Germinal center (tissue), 1 donor: ENCODE measurements at places on chromosomes 3 and 15.
A peak's percentile ranks its signal among the peaks of the same experiment; 100 is the strongest.

- DNase-seq: no peak
Measured at GRCh38 chr3:126124896-126125295, 41.0 kb upstream of the SLC41A3 start.

- no peak for DNase-seq
Measured at GRCh38 chr3:65479990-65480389, 558.7 kb downstream of the MAGI1 start.

- peak; percentile 34 for DNase-seq
Measured at GRCh38 chr3:18559331-18559842, 134.2 kb upstream of the SATB1 start.

GRCh38 chr3:12159227-12159601, 502 bp upstream of the TIMP4 start:
- DNase-seq: no peak

DNA sequence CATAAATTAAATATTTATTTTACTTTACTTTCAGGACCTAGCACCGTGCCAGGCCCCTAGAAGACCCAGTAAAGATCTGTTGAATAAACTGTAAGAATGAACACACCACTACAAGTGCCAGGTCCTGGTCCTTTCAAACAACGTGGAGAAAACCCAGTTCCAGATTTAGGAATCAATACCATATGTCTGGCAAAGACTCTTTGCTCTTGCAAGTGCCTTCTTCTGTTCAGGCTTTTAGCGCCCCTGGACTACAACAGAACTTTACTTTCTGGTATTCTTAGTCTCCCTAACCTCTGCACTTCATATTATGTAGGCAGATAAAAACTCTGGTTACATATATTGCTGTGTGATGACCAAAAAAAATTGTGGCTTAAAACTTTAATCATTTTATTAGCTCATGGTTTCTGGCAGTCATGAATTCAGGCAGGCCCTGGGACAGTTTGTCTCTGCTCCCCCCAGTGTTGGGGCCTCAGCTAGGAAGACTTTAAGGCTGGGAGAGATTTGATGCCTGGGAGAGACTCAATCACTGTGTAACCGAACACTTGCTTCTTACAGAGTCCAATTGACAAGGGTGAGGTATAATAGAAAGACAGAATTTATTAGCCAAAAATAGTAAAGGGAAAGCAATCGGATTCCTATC, 2.9 kb upstream of the PSMA4 start:
- no peak for DNase-seq

- DNase-seq: peak; percentile 48
Measured at GRCh38 chr15:74302821-74303359, 64.6 kb downstream of the CYP11A1 start.

DNA sequence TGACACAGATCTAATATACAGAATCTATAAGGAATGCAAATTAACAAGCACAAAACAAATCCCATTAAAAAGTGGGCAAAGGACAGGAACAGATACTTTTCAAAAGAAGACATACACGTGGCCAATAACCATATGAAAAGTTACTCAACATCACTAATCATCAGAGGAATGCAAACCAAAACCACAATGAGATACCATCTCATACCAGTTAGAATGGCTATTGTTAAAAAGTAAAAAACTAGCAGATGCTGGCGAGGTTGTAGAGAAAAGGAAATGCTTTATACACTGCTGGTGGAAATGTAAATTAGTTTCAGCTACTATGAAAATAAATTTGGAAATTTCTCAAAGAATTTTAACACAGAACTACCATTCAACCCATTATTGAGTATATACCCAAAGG, 50.7 kb downstream of the ADAMTS17 start:
- no peak for DNase-seq

DNA sequence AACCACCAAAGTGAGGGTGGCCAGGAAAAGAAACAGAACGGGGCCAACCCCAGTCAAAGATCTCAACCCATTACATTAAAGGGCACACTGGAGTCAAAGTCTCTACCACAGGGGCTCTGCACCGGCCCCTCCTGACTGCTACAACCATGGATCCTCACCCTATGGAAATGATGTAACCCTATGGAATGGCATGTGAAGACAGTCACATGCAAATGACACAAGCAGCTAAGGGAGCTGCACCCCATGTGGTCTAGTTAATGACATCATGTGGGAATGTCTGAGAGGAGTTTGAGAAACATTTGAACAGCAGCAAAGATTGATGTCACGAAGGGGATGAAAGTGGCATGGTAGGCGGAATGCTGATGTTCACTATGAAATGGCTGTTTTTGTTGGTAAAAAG, 298.2 kb upstream of the SLCO3A1 start:
- no peak for DNase-seq

DNA sequence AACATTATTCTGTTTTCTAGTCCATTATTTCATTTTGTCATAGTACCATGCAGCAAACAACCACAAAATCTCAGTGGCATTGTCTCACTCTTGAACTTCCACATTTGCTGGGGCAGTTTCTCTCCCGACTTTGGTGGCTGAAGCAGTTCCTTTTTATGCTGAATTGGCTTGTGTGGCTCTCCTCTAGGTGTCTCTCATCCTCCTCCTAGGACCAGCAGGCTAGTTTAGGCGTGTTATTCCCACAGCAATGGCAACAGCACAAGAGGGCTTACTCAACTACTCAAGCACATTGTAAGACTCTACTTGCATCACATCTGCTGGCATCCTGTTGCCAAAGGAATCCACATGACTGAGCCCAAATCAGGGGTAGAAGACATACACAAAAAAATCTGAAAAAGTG, 201.8 kb upstream of the KCNH8 start:
- no peak for DNase-seq

DNA sequence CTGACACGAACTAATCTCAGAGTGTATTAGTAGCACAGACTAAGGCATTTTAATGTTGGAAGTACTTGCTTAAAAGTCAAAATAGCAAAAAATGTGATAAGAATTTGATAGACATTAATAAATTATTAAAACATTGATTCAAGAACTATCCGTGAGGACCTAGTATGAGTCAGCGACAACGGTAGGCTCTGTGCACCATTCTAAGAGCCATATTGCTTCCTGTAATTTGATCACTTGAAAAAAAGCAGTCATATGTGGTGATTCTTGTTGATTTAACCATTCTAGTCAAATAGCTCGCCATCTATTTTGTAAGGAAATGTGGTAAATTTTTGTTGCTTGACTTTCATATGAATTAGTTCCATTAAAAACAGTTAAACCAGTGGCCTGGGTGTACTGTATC, 534.9 kb upstream of the ARRDC4 start:
- DNase-seq: no peak

DNA sequence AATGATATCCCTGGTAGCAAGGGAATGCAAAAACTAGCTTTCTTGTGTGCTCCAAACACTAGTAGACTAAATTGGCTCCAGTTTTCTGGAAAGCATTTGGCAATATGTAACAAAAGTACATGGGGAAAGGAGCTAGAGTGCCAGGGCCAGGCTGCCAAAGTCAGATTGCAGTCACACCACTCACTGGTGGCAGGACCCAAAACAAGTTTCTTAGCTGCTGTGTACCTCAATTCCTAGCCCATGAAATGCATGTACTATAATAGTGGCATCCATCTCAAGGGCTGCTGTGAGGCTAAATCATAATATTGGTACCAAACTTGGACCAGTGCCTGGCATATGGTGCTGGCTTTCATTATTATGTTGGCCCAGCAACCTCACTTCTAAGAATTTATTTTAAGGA, 49.3 kb downstream of the CLDN18 start:
- no peak for DNase-seq

DNA sequence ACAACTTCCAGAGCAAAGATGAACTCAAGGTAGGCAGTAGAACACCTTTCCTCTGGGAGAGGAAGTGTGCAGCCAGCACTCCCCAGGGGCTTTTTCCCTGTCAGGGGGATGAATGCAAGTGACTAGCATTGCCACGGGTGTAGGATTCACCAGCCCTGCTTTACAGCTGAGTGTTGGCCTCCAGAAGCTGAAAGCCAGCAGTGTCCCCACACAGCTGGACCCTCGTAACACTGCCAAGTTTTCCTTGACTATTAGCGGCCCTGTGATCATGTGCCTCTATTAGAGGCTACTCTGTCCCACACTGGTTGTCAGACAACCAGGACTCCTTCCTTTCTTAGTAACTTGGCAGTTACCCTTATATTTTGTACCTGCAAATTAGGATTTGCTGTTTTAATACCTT, 104.9 kb upstream of the MANF start:
- no peak for DNase-seq

GRCh38 chr15:68488966-68489365, 57.0 kb upstream of the ITGA11 start:
- no peak for DNase-seq

- no peak for DNase-seq
Measured at GRCh38 chr3:194399166-194399565, at the start of gene GP5. TSS of gene GP5 (minus strand) at chr3:194399266. CDS start at chr3:194398282, 984 bp downstream.

GRCh38 chr3:53754325-53754724, 91.9 kb downstream of the CHDH start:
- DNase-seq: no peak

GRCh38 chr3:135197246-135197645, 402.2 kb downstream of the EPHB1 start:
- DNase-seq: no peak

DNA sequence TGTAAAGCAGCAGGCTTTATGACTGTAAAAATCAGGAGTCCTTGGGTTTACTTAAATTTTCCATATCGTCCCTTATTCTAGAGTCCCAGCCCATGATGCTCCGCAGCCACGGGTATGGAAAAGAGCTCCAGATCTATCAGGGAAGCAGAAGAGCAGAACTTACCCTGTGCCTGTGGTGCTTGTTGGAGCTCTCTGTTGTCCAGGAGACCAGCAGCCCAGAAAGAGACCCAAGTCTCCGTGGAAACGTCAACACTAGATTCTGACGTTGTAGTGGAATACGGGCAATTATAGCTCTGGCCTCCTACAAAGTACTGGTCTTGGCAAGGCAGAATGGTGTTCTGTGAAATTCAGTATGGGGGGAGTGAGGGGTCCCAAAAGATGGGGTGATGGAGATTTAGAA, 2.0 kb downstream of the GMNC start:
- no peak for DNase-seq

GRCh38 chr3:50168388-50168787, 13.3 kb downstream of the SEMA3F start:
- no peak for DNase-seq

GRCh38 chr3:23113455-23114171, 89.5 kb upstream of the UBE2E2 start:
- peak; percentile 8 for DNase-seq

DNA sequence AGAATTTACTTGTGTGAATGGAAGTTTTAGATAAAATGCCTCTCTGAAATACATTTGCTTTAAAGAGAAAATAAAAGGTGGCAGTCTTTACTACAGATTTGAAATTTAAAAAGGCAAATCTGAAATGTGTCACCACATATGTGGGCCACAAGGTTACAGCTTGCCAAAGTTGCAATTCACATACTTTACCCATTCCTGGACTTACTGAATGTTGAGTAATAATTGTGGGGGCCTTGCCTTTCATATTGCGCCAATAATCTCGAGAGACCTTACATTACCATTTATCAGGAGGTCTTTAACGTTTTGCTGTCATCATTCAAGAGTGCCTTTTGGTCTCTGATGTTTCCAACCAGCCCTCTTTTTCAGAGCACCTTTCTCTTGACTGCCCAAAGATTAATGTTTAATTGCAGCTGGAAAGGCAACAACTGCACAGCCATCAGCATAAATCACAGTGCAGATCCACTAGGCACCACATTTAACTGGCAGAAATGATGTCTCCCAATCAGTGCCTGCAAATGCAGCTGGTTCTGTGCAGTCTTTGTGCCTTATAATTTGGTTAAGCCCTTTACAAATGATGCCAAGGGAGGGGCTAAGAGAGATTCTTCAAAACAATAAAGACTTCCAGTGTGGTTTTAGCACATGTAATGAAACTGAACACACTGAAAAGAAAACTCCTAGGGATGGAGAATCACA, 206.8 kb downstream of the MAGI1 start:
- no peak for DNase-seq

GRCh38 chr3:129658110-129658843, 51.8 kb upstream of the PLXND1 start:
- no peak for DNase-seq

- DNase-seq: no peak
Measured at GRCh38 chr3:41329881-41330280, 130.6 kb downstream of the CTNNB1 start.

GRCh38 chr3:32531010-32531647, 28.5 kb upstream of the CMTM6 start:
- no peak for DNase-seq

DNA sequence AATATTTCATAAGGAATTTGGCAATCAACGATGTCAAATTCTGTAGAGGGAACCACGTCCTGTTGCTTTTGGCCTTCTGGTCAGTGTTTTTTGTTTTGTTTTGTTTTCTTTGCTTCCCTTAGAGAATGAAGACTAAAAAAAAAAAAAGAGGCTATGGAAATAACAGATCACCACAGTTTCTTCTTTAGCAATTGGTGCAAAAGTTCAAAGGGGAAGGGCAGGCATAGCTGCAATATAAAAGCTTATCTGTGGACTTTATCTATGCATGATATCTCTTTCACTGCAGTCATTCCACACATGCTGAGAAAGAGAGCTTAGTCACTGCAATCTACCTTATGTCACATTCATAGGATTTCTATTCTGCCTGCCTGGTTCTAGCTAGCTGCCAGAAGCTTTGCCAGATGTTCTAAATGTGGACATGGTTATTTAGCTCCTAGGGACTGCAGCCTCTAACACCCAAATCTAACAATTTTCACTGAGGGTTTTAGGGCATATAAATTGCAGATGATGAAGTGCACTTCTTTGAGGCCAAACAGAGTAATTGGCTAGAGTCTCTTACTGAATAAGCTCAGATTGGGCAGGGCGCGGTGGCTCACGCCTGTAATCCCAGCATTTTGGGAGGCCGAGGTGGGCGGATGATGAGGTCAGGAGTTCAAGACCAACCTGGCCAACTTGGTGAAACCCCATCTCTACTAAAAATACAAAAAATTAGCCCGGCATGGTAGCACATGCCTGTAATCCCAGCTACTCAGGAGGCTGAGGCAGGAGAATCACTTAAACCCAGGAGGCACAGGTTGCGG, 637.2 kb downstream of the NTRK3 start:
- no peak for DNase-seq

- no peak for DNase-seq
Measured at GRCh38 chr15:49387471-49387870, 35.6 kb upstream of the FGF7 start.

GRCh38 chr3:197024881-197025735, 4.5 kb downstream of the MELTF start:
- DNase-seq: no peak

DNA sequence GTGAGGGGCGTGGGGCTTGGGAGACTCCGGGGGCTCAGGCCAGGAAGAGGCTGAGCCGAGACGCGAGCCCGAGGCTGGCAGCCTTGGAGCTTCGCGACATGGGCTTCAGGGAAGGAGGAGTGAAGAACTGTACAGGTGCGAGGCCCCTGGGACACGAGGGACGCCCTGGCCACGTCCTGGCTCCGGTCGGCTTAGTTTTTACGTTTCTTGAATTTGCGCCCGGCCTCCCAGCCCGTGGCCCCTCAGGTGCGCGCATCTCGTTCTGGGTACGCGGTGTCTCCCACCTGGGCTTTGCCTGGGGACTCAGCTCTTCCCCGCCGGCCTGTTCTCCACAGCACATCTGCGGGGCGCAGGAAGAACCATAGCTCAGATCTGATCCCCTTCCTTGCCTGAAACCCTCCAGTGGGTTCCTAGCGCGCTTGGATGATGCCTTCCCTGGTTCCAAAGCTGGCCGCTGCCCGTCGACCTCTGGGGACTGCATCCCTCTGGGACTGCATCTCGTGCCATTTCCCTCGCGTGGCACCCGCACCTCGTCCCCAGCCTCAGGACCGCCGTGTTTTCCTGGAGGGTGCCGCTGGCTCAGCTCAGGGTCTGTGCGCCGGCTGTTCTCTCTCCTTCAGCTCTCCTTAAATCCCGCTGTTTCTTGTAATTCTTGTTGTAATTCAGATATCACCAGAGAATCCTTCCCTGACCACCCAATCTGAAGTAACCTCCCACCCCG, 614 bp downstream of the CHCHD6 start:
- DNase-seq: no peak
